ENCODE measurements at places on chromosomes 11 and 22.

DNA sequence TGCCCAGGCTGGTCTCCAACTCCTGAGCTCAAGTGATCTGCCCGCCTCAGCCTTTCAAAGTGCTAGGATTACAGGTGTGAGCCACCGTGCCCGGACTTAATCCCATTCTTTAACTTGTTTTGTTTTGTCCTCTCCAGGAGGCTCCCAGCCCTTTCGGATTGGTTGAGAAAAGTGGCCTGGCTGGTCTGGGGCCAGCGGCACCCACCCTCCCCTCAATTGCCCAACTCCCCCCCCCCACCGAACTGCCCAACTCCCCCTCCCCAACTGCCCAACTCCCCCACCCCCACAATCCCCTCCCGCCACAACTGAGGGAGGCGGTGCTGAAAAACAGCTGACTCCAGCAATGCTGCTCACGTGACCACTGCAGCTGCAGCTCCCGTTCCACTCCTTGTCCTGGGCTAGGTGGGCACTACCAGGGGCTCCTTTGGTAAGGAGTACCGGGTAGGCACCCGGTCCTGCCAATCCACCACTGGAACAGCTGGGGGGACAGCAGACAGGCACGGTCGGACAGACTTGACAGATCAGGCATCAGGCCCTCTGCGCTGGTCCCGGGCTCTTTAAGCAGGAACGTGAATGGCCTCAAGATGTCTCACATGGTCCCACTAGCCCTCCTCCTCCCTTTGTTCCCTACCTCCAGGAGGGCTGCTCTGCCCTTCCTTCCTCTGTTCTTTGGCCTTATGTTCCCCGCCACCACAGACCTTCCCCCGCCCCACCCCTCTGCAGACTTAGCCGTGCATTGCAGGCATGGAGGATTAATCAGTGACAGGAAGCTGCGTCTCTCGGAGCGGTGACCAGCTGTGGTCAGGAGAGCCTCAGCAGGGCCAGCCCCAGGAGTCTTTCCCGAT is at the start of gene TCN2:
TSS of gene TCN2 (plus strand) at position 720 of the 845 bp plus-strand sequence. CDS start 158 bp downstream, outside the sequence.
- DNase-seq = peak; percentile 82

DNA sequence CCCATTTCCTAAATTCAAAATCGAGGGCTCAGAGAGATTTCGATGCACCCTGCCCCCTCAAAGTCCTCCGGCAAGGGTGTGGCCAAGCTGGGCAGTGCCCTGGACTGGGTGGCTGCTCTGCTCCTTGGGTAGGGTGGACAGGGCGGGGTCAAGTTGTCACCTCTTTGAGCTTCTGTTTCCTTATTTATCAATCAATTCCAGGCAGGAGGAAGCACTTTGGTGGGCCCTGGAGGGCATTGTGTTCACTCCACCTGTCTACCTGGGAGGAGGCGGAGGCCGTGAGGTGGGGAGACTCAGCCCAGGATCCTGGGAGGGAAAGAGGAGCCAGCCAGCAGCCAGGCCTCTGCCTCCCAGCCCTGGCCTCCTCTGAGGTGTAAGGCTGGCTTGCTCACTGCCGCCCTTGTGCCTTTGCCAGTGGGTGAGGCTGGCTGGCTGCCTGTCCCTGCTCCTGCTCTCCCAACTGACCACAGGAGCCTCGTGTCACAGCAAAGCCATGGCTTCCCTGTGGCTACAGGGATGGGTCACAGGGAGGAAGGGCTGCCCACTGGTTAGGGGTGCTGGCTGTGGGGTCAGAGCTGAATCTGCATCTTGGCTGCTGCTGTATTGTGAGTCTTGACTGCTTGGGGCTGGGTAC is 25.5 kb upstream of the SHISAL1 start:
- DNase-seq = no peak

DNA sequence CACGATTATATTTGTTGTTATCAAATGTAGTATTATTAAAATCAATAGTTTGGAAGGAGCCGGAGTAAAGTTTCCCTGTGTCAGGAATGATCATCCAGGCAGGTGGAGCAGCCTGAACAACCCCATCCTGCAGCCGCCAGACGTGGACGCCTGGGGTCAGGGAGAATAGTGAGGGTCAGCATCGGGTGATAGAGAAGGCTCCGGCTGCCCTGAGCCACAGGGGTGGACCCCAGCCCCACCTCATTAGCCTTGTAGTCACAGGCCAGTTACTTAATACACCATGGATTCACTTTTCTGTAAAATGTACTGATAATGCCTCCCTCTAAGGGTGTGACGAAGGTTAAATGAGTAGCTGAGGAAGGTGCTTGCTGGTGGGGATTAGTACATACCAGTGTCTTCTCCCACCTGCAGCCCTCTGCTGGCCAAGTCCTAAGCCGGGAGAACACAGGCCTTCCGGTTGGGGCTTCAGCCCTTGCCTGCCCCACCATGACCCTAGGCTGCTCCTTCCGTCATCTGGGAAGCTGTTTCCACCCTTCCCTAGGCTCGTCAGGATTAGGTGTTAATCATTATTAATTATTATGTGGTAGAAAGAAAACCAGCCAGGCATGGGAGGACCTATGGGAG is 14.9 kb downstream of the TMEM121B start:
- DNase-seq = no peak

DNA sequence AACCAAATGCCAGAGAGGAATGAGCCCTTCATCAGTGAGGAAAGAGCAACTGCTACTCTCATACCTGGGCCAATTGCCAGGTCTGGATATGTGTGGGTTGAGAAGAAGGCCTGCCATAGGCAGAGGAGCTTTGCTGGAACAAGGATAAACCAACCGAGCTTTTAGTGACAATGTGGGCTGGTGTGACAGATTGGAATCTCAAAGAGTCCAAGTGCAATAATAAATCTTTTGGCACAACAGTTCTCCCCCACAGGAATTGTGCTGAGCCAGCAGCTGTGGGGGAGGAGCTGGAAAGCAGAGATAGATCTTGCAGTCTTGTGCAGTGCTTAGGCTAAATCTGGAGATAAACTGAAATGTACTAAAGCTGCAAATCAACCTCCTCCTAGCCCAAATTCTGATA is 79.4 kb upstream of the ISX start:
- no peak for DNase-seq

DNA sequence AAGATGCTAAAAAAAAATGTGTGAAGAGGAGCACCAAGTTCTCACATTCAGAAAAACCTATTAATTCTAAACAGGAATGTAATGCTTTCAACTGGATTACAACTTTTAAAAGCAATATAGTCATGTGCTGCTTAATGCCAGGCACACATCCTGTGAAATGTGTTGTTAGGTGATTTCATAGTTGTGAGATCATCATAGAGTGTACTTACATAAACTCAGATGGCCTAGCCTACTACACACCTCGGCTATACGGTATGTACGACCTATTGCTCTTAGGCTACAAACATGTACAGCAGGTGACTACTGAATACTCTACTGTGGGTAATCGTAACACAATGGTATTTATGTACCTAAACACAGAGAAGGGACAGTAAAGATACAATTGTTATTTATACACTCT is 142.3 kb downstream of the RBFOX2 start:
- no peak for DNase-seq

GRCh38 chr11:57181678-57182305 is at the start of gene LRRC55:
TSS of gene LRRC55 (plus strand) at chr11:57181953. CDS start at chr11:57182023, 70 bp downstream.
- DNase-seq = no peak

DNA sequence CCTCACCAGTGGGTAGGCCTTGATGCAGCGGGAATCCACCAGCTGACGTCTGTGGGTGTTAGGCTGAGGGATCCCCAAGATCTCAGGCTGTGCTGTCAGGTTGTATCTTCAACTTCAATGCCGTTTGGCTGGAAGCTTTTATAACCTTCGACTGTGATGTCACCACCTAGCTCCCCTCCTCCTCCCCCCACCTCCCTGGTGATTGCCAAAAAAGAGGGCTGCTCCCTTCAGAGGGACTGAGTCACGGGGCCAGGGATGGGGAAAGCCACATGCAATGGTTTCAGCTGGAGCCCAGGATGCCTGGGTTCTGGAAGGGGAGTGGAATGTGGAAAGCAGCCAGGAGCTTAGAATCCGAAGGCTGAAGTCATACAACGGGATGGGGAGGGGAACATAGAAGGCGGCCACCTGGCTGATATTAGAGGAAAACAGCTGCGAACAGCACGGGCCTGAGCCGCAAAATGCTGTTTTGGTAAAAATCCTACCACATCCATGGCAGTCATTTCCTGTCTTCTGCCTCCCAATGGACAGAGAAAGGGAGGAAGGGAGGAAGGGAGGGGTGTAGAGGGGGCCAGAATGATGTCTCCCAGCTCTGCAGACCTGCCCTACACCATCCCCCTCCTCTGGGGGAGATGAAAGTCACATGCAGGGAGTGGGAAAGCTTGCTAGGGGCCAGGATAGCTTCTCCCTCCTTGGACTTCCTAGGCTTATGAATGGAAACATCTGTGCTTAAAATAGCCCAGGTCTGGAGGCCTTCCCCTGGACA is at the start of gene LRRN4CL:
TSS of gene LRRN4CL (minus strand) at position 110 of the 763 bp plus-strand sequence. CDS start 1,022 bp downstream, outside the sequence.
- DNase-seq = no peak

DNA sequence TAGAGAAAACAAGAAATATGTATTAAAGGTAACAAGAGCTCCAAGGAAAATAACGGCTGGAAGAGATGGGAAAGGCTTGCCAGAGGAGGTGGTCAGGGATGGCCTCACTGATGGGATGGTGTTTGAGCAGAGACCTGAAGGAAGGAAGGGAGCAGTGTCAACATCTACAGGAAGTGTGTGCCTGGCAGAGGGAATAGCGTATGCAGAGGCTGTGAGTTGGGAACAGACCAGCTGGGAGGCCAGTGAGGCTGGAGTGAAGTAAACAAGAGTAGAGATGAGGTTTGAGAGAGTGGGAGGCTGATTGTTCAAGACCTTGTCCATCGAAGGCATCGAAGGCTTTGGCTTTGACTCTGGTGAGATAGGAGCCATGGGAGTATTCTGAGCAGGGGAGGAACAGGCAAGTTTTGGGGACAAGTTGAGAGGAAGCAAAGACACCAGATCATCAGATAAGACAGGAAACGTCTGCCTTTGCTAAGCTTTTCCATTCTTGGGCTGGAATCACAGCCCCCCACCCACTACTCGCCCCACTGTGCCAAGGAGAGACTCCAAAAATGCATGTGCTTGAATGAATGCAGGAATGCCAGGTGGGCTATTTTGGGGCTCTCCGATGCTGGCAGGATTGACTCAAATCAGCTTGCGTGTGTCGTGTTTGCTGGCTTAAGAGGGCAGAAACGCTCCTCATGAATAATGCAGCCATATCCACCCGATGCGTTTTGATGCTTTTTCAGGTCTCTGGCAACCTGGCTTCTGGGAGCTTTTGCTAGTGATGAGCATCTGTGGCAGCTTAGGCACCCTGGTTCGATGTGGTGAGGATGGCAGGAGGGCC is 7.2 kb downstream of the SGSM1 start:
- DNase-seq = no peak

DNA sequence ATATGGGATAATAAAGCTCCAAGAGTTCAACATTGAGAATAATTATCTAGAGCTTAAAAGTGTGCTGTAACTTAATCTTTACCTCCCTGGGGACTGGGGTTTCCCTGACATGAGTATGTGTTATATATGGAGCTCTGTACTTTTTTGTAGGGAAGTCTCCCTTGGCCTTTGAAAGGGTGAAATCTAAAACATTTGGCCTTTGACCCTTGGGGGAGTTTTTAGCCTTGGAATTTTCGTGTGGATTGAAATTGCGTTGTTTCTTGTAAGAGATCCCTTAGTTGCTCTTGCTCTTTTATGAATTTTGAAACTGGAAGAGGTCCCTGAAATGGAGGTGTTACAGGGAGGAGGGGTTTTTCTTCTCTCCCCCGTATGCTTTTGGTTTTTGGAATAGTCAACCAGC is 450.0 kb downstream of the NELL1 start:
- no peak for DNase-seq

DNA sequence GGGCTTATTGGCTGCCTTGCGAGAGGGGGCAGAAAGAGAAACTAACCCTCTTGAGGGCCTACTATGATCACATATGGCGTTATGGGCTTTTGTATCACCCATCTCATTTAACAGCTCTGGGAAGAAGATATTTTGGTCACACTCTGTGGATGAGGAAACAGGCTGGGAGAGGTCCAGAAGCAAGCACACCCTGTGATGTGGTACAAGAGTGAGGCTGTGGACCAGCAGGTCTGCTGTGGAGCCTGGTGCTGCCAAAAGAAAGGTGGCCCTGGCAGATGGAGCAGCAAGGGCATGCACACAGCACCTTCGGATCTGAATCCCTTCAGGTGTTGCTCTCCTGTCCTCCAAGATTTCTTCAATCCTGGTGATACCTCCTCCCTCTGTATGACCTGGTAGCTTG is 64.1 kb downstream of the KCNC1 start:
- no peak for DNase-seq

DNA sequence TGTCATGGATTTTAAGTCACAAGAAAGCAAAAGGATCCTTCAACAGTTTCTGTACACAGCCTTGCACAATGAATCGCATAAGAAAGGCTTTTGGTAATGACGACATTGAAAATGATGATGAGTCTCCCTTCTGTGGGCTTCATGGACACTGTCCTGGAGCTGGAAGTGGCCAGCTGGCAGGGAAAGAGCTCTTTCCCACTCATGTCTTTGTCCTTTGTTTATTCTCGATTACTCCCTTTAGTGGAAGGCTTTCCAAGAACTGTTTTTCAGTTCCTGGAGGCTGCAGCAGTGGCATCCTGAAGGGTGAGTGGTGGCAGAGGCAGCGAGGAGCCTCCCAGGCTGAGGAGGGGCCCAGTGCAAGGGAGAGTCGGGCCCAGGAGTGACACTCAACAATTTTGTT is 505.2 kb downstream of the NTM start:
- DNase-seq = no peak

DNA sequence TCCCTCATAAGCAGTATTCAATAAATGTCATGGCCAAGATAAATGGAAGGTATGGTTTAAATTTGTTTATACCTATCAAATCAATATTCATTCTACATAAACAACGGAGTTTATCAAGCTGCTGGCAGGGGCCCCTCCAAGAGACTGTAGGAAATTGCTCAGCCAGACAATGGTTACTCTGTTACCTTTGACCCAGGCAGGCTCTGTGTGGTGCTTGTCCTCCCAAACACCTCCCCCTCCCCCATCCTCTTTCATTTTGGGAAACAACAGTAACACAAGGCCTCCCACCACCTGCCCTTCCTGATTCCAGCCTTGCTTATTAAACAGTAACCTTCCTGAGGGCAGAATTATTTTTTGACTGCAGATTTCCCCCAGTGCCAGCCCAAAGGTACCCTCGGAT is 10.5 kb upstream of the ZBTB16 start:
- no peak for DNase-seq

GRCh38 chr11:91222830-91223229 is 1000.0 kb upstream of the CHORDC1 start:
- DNase-seq = no peak

DNA sequence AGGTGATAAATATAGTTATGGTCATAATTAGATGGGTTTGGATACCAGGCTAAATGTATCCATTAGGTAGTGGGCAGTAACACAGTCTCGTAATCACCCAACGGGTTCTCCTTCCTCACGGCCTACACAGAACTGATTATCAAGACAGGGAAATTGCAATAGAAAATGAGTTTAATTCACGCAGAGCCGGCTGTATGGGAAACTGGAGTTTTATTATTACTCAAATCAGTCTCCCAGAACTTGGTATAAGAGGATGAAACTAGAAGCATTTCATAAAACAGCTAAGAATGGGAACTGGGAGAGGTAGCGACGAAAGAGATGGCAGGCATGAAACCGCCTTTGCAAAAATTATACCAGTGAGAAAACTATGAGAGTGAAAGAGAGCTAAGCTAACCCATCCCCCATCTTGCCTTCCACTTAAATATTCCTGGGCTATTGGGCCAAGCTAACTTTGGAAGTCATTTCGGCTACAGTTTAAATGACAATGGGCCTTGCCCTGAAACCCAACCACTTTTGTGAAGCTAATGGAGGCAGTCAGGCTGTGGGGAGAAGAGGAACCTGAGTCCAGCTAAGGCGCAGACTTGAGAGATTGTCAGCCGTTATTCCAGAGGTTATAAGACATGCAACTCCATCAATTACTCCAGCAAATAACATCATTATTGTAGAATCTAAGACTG is 29.6 kb downstream of the CTSC start:
- no peak for DNase-seq

GRCh38 chr22:36162127-36163034 is 1.8 kb upstream of the APOL3 start:
- no peak for DNase-seq
